Smooth muscle cell of bladder (primary cell): ENCODE measurements at places on chromosomes 2 and 18. TPM values are rescaled to one million over a fixed set of nuclear protein-coding genes. Genes with fewer than 3 reads are reported as not detected.

DDX18 gene
- 45.2 and 49.4 TPM in 2 replicates for total RNA-seq

CNDP1 gene
- not detected in 2 replicates for total RNA-seq

ANKRD30B gene
- under 0.01 and 0.09 TPM in 2 replicates for total RNA-seq

MC5R gene
- total RNA-seq, result not detected in 2 replicates

RPS27A gene
- total RNA-seq, result 745 and 984 TPM in 2 replicates

DYNAP gene
- not detected in 2 replicates for total RNA-seq

TP53I3 gene
- 35.7 and 46.9 TPM in 2 replicates for total RNA-seq

LINC00305 gene
- not detected in 2 replicates for total RNA-seq

POTEC gene
- under 0.01 TPM in 1 of 2 replicates, not detected in the other for total RNA-seq

BMP10 gene
- not detected in 2 replicates for total RNA-seq

CDH19 gene
- total RNA-seq, result not detected in 2 replicates

EHD3 gene
- total RNA-seq, result 14.2 and 15.0 TPM in 2 replicates

CCDC148 gene
- total RNA-seq, result 0.28 and 0.46 TPM in 2 replicates

PTPRN gene
- total RNA-seq, result 6.4 and 57.0 TPM in 2 replicates

ANKRD36B gene
- total RNA-seq, result 17.8 and 20.7 TPM in 2 replicates

SLC9A2 gene
- total RNA-seq, result not detected in 2 replicates

MYO7B gene
- total RNA-seq, result not detected in 2 replicates

TNFRSF11A gene
- 0.09 and 0.14 TPM in 2 replicates for total RNA-seq

UNC50 gene
- total RNA-seq, result 50.8 and 68.7 TPM in 2 replicates

SMPD4 gene
- total RNA-seq, result 7.1 and 8.0 TPM in 2 replicates
